ENCODE measurements at places on chromosomes 5 and 9.

DNA sequence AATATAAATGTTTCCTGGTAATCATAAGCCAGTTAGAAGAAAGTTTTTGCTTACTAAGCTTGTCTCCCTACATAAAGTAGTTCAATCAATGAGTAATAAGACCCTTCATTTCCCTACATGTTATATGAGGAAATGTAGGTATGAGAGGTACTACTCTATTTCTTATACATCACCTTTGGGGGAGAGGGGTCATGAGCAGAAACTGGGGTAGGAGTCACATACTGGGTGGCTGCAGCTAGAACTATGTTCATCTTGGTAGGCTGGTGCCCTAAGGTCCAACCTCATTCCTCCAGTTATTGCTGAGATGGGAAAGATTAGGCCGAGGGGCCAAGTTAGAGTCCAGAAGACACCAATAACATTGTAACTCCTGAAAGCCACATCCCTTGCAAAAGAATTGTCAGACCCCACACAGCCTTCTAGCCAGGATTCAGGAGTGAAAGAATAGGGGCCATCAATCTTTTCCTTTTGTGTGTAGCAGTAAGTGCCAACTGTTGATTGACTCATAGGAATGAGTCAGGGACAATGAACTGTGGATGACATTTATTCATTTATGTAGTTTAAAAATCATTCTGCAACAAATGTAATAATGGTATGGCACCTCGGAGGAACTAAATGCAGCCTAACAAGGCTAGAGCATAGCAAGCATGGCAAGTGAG lies 21.6 kb upstream of the SREK1 start:
- DNase-seq, result no peak

DNA sequence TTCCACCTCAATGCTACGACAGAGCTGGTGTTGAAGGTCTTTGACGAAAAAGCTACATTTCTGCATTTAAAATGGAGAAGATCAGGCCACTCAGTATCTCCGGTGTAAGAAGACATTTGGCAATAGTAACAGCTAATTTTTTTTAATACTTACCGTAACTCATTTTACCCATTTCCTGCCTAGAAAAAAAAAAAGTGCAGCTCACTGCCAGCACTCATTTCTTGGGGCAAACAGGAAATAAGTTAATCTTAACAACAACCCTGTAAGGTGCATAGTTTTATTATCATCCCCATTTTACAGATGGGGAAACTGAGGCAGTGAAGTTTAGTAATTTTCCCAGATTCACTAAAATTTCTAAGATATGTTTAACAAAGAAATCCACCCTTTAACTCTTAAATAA lies 27.4 kb upstream of the KCNMB1 start:
- DNase-seq, result no peak

- DNase-seq, result no peak
These were observed 154.3 kb downstream of the C5orf15 start for GRCh38 chr5:133814152-133814551.

- DNase-seq, result no peak
These were observed 24.3 kb upstream of the ERBIN start for GRCh38 chr5:65902104-65902503.

GRCh38 chr5:20041326-20042274 lies 53.6 kb upstream of the CDH18 start:
- DNase-seq, result no peak

DNA sequence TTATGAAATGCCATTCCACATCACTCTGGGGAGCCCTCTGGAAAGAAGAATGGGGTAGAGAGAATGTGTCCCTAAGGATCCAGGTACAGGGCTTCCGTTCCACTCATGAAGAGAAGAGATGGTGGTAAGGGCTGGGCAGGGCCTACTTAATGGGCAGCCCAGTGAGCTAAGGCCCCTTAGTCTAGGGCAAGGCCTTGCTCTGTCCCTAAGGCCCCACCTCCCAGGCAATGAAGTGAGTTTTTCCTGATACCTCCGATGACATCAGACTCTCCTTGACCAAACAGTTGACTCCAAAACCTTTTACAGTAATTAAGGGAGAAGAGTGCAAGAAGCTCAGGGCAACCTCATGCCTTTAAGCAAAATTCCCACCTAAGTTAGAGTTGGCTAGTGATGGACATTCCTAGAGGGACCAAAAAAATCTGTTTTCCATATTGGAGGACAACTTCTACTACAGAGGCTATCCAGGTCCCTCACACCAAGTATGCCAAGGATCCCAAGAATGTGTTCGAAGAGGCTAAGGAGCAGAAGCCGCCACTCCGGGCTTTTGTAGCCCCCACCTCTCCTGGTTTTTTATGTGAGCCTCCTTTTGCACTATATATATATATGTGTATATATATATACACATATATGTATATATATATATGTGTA lies 5.9 kb downstream of the KLF9 start:
- DNase-seq, result no peak

GRCh38 chr9:133604856-133605255 lies 4.3 kb downstream of the FAM163B start:
- DNase-seq, result no peak

GRCh38 chr5:12920527-12920926 lies 1016.3 kb upstream of the CTNND2 start:
- DNase-seq, result no peak

GRCh38 chr9:20552874-20553557 lies 69.3 kb downstream of the MLLT3 start:
- DNase-seq, result no peak

DNA sequence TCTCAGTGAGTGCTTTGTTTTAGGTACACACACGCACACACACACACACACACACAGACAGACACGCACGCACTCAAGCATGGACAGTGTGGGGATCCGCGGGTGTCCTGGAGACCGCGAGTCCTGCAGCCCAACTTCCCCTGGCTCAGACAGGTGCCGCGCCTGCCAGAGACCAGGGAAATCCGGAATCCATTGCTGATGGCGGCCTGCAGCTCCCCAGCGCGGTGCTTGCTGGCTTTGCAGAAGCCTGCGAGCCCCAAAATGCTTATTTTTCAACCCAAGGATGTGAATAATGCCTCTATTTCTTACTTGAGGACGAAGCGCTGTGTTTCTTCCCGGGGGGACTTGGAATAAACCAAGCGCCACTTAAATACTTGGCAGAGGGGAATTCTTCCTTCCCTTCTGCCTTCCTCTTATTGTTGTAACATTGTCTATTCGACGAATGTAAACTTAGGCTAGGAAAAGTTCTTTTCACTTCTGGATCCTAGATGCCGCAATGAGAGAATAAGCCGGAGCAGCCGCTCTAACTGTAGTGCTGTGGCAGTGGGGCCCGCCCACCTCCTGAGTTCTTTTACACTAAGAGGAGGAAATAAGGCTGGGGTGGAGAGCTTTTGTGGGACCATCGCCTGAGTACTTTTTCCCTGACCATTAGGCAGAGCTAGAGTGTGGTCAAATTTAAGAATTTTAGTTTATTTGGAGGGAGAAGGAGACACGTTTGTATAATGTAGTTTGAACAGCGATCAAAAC lies 802 bp downstream of the ITGA2 start:
- DNase-seq, result no peak

DNA sequence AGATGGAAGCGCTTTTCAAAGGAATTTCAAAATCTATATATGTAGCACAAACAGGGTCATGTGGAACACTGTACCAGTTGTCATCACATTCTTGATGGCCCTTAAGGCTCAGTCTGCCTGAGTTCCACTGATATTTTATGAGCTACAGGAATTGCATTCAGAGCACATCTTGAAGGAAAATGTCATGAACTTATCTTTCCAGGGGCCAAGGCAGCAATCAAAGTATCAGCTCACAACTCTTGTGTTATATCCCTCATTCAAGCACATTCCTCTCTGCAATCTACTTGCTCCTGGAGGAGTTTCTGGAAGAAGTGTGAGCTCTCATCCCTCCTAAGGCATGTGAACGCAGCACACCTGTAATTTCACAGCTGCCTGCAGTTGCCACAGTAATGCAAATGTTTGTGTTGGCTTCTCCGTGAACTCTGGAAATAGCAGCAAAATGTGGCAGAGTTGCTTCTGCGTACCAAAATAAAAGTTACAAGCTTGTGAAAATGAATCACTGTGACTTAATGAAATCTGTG lies 89.7 kb upstream of the EQTN start:
- DNase-seq, result no peak
